ENCODE measurements at places on chromosomes 4 and X. TPM values are rescaled to one million over a fixed set of nuclear protein-coding genes. Genes with fewer than 3 reads are reported as not detected.

The RHOXF1 gene
- 0.28 TPM for total RNA-seq

- no peaks in the 10 kb centered on the region for H3K27me3 ChIP-seq
- no peak overlapping the region for H3K4me3 ChIP-seq
- H3K36me3 ChIP-seq, result no peaks in the 10 kb centered on the region
- H3K4me1 ChIP-seq, result no peaks in the 10 kb centered on the region
- H3K27ac ChIP-seq, result no peak overlapping the region
Measured at GRCh38 chr4:41102414-41103092, 111.8 kb downstream of the APBB2 start.

The RBPJ gene
- total RNA-seq, result 32.7 TPM

DNA sequence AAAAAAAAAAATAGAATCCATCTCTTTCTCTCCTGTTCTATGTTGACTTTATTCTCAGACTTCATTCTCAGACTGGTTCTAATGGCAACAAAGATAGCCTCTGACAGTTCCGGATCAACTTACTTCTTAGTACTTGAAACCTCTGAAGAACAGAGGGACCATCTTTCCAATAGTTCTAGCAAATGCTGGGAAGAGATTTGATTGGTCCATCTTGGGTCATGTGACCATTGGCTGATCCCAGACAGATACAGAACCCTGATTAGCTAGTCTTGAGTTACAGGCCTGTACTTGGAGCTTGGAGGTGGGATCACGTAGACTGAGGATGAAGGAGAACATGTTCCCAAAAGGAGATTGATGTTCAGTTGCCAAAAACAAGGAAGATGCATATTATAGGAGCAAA, 66.9 kb upstream of the STIM2 start:
- DNase-seq, result no peak
- no peak overlapping the region for H3K4me3 ChIP-seq
- H3K36me3 ChIP-seq, result no peaks in the 10 kb centered on the region
- H3K4me1 ChIP-seq, result no peaks in the 10 kb centered on the region

DNA sequence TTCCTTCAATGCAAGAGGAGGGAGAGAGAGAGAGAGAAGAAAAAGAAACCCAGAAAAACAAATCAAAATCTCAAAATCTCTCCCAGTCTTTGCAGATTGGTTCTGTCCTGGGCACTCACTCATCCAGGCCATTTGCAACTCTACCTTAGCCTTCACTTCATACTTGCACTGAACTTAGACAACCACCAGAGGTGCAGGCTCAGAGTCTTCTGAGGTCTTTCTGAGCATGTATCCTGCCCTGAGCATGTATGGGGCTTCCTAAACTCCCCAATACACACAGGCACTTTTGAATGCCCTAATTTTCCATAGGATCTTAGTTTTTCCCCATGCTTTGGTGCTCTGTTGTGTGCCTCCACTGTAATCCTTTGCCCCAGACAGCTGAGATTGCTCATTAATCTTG, 2.9 kb downstream of the CFI start:
- H3K27me3 ChIP-seq, result no peaks in the 10 kb centered on the region
- DNase-seq, result no peak
- H3K27ac ChIP-seq, result no peak overlapping the region
- no peaks in the 10 kb centered on the region for H3K36me3 ChIP-seq
- peaks cover 15% of the 10 kb centered on the region for H3K4me1 ChIP-seq

GRCh38 chr4:26022346-26023202, 108.6 kb downstream of the SMIM20 start:
- no peak overlapping the region for H3K4me3 ChIP-seq
- peak; percentile 57 for DNase-seq
- H3K27me3 ChIP-seq, result no peaks in the 10 kb centered on the region
- H3K36me3 ChIP-seq, result no peaks in the 10 kb centered on the region

- no peaks in the 10 kb centered on the region for H3K36me3 ChIP-seq
- H3K4me1 ChIP-seq, result no peaks in the 10 kb centered on the region
- peak overlapping the region; percentile 39 for H3K27ac ChIP-seq
Measured at GRCh38 chr4:2257361-2258081, 4.4 kb downstream of the MXD4 start.

The AKAP4 gene
- not detected for total RNA-seq

GRCh38 chr4:102466298-102466697, 34.9 kb upstream of the NFKB1 start:
- no peaks in the 10 kb centered on the region for H3K36me3 ChIP-seq
- H3K4me3 ChIP-seq, result no peak overlapping the region
- DNase-seq, result no peak
- no peaks in the 10 kb centered on the region for H3K4me1 ChIP-seq
- H3K27ac ChIP-seq, result no peak overlapping the region
- no peaks in the 10 kb centered on the region for H3K27me3 ChIP-seq

GRCh38 chrX:41153448-41153847, 68.2 kb downstream of the USP9X start:
- H3K27ac ChIP-seq, result no peak overlapping the region
- no peaks in the 10 kb centered on the region for H3K36me3 ChIP-seq
- H3K4me3 ChIP-seq, result no peak overlapping the region

DNA sequence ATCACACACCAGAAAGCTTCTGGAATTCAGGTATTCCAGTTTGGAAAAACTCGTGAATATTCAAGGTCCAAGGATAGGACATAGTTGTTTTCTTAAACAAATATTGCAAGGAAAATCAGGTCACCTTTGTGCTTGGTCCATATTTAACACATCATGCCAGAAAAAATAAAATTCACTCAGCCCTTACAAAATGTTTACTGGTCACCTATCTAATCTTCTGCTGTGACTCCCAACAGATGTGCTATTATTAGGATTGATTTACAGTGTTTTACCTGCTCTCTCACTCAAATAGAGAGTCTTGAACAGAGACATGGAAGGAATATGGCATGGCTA, 9.5 kb downstream of the CSN3 start:
- no peak overlapping the region for H3K27ac ChIP-seq
- H3K27me3 ChIP-seq, result no peaks in the 10 kb centered on the region
- H3K36me3 ChIP-seq, result no peaks in the 10 kb centered on the region
- no peak for DNase-seq
- no peaks in the 10 kb centered on the region for H3K4me1 ChIP-seq

DNA sequence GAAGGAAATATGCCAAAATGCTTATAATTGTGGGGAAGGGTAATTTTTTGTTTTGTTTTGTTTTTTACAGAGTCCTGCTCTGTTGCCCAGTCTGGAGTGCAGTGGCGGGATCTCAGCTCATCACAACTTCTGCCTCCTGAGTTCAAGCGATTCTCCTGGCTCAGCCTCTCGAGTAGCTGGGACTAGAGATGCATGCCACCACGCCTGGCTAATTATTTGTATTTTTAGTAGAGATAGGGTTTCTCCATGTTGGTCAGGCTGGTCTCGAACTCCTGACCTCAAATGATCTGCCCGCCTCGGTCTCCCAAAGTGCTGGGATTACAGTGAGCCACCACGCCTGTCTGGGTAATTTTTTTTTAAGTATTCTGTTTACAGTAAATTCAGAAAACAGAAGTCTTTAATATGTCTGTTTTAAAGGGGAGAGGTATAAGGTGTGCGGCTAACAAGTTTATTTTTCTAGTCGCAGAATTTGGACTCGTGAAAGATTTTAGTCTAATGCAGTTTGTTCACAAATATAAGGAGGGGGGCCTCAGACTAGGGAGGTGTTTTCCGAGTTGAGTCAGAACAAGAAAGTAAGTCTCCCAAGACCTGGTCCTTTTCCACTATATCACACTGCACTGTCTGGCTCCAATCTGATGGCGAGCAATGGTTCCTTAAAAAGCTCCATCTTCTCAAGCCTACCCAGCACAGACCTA, 1.5 kb downstream of the ACSL1 start:
- DNase-seq, result no peak
- peaks cover 3% of the 10 kb centered on the region for H3K4me1 ChIP-seq
- H3K4me3 ChIP-seq, result no peak overlapping the region
- H3K36me3 ChIP-seq, result no peaks in the 10 kb centered on the region
- no peak overlapping the region for H3K27ac ChIP-seq

- H3K4me1 ChIP-seq, result no peaks in the 10 kb centered on the region
- no peak overlapping the region for H3K27ac ChIP-seq
- H3K4me3 ChIP-seq, result no peak overlapping the region
- H3K36me3 ChIP-seq, result no peaks in the 10 kb centered on the region
- H3K27me3 ChIP-seq, result no peaks in the 10 kb centered on the region
Measured at GRCh38 chr4:170259631-170260153, 169.9 kb upstream of the AADAT start.

GRCh38 chrX:31024866-31025265, 47.0 kb downstream of the FTHL17 start:
- H3K4me3 ChIP-seq, result no peak overlapping the region
- no peaks in the 10 kb centered on the region for H3K27me3 ChIP-seq
- no peak for DNase-seq

DNA sequence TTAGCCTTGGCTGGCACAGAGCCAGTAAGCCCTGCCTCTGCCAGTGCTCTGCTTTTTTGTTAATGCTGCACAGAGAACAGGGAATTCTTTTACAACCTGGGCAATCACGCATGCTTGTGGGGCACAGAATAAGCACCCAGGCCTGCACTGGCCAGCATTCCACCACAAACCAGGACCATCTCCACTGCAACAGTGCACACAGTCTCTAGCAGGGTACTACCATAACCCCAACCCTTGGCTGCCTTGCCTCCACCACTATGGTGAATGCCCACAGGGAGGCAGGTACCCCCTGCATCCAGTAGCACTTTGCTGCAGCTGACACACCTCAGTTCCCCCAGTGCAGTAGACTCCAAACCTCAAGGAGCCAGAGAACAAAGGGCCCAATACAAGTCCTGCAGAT, 19.2 kb upstream of the FAAH2 start:
- no peaks in the 10 kb centered on the region for H3K27me3 ChIP-seq
- peak; percentile 54 for DNase-seq
- no peak overlapping the region for H3K27ac ChIP-seq
- no peaks in the 10 kb centered on the region for H3K36me3 ChIP-seq
- no peaks in the 10 kb centered on the region for H3K4me1 ChIP-seq

Data from pancreas (tissue), 10 donors.